ENCODE measurements at places on chromosomes 7 and 10.

DNA sequence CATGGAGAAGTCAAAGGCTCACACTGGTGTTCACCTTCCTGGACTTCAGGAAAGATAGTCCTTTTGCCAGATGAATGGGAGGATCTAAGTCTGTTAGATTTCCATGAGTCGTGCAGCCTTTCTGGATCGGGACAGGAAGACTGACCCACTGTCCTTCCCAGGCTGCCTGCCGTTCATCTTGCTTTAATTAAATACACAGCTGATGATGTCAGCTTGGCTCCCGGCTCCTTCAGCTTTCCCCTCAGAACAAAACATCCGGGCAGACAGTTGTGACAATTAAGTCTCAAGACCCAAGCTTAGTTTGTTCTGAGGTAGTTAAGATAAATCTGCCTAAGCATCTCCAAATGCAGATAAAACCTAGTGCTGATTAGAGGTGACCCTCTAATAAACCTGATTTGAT lies 58.6 kb downstream of the AUTS2 start:
- DNase-seq = no peak

DNA sequence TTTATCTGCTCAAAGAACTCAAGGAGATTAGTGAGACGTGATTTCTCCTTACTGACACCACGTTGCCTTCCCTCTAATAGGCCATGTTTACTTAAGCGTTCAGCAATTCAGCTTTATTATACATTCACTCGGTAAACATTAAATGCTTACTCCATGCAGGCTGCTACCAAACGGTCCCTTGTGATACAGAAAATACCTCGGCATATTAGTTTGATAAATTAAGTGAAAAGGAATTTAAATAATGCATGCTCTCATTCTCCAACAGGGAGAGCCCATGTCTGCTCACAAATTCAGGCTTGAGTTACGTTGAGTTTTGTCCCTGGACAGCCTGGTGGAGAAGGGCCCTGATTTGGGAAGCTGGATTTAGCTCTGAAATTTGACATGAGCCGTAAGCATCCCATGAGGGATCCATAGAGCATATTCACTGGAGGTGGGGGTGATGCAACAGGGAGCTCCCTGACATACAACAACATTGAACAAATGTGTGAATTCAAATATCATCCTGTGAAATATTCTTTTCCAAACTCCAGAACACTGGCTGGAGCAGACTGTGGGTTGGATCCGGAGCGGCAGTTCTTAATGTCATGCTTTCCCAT lies 86.3 kb downstream of the TBXAS1 start:
- DNase-seq = no peak

- DNase-seq = no peak
Observed at GRCh38 chr7:43318188-43318770, 205.8 kb downstream of the HECW1 start.

- no peak for DNase-seq
Observed at GRCh38 chr10:4708123-4708759, 117.8 kb upstream of the AKR1E2 start.

DNA sequence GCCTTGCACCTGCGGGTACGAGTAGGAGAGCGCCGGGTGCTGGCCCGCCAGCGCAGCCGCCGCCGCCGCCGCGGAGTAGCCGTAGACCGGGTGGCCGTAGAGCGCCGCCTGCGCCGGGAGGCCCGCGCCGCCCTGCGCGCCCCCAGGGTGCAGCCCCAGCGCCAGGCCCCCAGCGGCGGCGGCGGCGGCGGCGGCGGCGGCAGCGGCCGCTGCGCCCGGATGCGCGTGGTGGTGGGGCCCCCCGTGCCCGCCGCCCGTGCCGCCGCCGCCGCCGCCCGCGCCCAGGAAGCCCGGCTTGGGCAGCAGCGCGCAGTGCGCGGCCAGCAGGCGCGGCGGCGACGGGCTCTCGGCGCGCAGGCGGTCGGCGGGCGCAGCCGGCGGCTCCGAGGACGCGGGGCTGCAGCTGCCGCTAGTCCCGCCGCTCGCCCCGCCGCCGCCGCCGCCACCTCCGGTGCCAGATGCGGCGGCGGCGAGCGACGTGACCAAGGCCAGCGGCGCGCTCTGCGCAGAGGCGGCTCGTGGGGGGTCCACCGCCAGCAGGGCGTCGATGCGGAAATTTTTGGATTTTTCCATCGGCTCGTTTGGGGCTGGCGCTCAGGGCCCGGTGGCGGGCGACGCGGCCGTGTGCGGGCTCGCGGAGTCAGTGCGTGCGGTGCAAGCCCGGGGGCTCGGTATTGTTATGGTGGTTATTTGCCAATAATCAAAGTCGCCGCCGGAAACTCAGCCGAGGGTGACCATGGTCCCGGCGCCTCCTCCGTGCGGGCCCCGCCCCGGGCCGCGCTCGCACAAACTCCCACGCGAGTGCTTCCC lies 480 bp downstream of the MNX1 start:
- no peak for DNase-seq

DNA sequence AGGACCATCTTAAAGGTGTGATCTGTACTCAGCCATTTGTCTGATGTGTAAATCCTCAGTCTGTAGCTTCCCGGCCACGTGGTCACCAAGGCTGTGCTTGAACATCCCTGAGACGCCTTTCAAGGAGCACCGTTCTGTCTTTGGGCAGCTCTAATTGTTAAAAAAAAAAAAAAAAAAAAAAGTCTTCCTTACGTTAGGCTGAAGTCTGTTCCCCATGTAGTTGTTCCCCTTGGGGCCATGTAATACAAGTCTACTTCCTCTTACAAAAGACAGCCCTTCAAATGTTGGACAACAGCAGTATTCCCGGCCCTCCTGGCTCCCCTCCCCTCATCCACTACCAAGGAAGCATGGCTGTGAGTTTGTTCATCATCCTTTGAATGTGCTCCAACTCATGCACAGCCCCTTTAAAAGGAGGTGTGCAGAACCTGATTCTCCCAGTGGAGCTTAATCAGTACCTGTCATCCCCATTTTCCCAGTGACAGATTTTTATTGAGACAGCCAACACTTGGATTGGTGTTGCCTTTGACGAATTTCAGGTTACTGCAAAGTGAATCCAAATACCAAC lies 392.2 kb upstream of the GALNT17 start:
- DNase-seq = no peak

- no peak for DNase-seq
Observed at GRCh38 chr7:155001756-155002410, 1.0 kb downstream of the PAXIP1 start.

GRCh38 chr7:66187905-66188304 lies 17.2 kb upstream of the TPST1 start:
- DNase-seq = no peak

DNA sequence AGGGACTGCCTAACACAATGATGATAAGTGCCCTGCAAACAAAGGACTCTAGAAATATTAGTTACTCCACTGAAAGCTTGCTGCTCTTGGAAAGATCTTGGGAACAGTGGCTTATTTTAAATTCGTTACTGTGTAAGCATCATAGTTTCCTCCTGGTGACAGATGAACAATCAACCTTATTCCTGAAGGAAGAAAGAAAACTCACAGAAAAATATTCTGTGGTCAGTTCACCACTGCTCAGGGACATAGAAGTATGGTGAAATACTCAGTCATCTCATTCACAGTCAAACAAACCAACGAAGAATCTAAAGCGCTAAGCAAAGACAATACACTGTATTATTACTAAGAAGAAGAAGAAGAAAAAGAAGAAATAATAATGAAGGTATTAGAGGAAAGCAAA lies 27.8 kb downstream of the MKX start:
- no peak for DNase-seq
